ENCODE measurements at places on chromosomes 3 and 15.

GRCh38 chr15:94015324-94015723 lies 216.0 kb upstream of the MCTP2 start:
- DNase-seq = no peak

DNA sequence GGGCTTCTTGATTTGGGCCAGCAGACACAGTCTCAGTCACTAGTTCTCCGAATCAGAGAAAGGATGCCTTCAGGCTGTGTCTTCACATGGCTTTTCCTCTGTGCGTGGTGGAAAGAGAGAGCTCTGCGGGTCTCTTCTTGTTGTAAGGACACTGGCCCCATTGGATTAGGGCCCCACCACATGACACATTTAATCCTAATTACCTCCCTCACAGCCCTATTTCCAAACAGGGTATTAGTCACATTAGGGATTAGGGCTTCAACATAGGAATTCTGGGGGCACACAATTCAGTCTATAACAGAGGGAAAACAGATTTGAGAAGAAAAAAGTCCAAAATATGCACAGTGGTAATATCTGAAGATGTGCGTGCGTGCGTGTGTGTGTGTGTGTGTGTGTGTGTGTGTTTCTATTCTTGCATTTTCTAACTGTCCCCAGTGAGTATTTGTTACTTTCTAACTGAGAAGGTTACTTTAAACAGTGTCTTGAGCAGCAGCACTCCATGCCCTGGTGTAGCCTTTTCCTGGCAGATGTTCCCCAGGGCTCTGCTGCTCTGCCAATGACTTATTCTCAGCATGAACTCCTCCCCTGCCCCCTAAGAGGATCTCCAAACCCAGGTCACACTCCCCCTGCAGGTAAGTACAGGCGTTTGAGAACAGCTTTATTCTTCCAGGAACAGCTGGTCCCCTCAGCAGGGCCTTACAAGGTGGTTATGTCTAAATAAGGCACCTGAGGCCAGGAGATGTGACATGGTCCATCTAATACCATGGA lies 72.9 kb downstream of the RPL39L start:
- DNase-seq = no peak

GRCh38 chr15:38992930-38993329 lies 428.3 kb upstream of the RASGRP1 start:
- no peak for DNase-seq

GRCh38 chr3:89419647-89420241 lies 312.3 kb downstream of the EPHA3 start:
- no peak for DNase-seq

DNA sequence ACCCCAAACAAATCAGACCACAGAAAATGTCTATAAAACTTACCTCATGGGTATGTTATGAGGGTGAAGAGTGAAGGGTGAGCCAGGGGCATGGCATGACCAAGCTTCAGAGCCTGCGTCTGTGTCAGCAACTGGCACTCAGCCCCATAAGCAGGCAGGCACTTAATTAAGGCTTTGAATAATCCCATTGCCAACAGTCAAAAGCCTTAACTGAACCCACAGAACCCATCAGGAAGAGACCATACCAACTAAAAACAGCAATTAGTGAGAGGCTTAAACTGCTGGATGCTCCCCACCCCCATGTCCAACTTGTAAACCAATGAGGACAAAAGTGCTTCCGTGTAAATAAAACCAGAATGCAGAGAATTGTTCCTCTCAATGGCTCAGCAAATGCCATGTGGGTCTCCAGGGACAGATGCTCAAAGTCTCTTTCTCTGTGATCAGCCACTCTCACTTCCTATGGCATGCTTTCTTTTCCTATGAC lies 126.0 kb downstream of the MYLK start:
- no peak for DNase-seq

DNA sequence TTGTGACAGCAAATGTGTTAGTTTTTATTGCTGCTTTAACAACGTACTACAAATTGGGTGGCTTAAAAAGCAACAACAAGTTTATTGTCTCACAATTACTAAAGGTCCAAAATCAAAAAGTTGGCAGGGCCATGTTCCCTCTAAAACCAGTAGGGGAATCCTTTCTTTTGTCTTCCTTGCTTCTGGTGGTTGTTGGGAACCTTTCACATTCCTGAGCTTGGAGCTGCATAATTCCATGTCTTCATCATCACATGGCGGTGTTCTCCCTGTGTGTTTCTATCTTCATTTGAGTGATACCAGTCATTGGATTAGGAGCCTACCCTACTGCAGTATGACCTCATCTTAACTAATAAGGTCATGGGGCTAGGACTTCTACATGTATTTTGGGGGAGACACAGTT lies 7.4 kb downstream of the SPRED1 start:
- DNase-seq = no peak

DNA sequence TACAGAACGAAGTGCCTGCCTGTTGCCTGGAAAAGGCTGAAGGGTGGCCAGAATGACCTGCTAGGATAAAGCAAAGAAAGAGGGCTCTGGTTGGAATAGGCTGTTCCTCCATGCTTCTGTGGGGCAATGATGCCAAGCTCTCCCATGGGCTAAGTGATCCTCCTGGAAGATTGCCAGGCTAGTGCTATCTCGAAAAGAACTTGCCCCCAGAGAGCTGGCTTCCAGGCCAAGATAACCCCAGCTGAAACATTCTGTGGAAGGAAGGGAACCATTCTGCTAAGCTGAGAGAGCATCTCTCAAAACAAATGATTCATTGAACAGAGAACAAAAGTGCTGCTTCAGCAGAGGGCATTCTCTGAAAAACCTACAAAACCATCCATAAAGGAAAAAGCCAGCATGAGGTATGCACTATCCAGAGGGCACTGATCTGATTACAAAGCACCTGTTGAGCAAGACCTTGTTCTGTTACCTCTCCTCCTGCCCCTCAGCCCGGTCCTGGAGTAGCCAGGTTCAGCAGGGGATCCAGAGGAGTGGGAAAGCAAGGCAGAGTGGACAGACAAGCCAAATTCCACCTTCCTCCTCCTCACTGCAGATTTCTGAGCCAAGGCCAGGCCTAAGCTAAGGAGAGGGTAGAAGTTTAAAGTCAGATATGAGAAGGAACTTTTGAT lies 31.9 kb upstream of the SPRED1 start:
- DNase-seq = no peak

GRCh38 chr3:24495326-24495994 lies 810 bp upstream of the THRB start:
- no peak for DNase-seq

- no peak for DNase-seq
Measured at GRCh38 chr3:112170046-112170445, 37.0 kb upstream of the GCSAM start.

GRCh38 chr3:78632925-78633553 lies 1134.8 kb downstream of the ROBO1 start:
- no peak for DNase-seq

- DNase-seq = no peak
Measured at GRCh38 chr15:59691194-59691805, 2.2 kb upstream of the BNIP2 start.

- DNase-seq = no peak
Measured at GRCh38 chr3:128408693-128409623, 57.7 kb downstream of the DNAJB8 start.

DNA sequence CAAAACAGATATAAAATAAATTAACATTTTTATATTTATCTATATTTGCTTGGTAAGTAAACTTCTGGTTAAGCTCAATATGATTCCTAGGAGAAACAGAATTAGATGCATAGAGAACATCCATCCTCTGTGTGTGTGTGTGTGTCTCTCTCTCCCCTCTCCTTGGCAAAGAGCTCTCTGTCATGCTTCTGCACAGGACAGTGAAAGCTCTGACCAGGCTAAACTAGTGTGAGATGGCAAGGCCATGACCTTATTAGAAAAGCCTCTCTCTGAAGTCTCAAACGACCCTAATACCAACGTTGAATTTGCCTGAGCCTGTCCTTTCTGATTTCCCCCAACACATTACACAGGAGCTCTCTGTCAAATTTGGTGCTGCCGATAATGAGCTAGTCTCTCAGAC lies 746.0 kb downstream of the VGLL3 start:
- DNase-seq = no peak

GRCh38 chr3:175486255-175486654 lies 627.1 kb downstream of the NAALADL2 start:
- DNase-seq = no peak

Data from cortex of kidney (tissue), 1 donor.